ENCODE measurements at places on chromosomes 1 and 21.

DNA sequence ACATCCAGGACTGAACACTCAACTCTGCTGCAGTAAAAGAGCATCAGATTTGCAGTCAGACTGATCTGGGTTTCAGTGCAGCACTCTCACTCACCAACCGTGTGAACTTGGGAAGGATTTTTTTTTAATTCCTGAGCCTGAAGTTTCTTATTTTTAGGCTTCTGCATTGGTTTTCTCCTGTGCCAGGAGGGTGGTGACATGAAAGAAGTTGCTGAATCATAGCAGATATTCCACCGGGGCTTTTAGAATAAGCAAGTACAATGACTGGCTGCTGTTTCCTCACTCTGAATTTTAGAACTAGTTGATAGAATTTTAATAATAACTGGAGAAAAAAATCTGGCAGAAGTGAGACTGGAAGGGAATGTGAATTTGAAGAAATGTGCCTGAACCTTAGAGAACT is 11.6 kb downstream of the ADAM30 start:
- no peak for DNase-seq

DNA sequence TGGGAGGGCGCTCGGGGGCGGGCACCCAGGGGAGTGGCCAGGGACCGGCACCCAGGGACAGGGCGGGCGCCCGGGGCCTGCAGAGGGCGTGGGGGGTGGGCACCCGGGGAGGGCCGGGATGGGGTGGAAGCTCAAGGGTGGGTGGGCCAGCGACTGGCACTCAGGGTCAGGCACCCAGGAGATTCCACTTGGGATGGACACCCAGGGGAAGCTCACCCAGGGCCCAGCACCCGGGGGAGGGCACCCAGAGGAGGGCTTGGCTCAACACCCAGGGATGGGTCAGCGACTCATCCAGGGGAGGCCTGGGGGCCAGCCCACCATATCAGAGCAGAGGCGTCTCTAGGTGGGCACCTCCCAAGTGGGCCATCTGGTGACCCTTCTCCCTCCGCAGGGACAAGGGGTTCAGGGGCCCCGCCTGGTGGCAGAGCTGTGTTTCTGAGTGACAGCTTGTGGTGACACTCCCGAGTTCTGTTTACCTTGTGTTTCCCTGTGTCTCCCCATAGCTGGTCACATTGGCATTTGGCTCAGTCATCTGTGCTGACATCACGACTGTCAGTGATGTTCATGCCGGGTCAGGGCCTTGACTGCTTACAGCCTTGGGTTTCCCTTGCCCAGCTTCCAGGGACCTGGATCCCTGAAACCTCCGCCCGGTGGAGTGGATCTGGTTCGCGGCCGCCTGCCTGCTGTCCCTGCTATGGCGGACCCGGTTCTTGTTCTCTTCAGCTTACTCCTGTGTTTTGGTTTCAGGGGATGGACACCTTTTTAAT is 749 bp downstream of the IBA57 start:
- DNase-seq = no peak

DNA sequence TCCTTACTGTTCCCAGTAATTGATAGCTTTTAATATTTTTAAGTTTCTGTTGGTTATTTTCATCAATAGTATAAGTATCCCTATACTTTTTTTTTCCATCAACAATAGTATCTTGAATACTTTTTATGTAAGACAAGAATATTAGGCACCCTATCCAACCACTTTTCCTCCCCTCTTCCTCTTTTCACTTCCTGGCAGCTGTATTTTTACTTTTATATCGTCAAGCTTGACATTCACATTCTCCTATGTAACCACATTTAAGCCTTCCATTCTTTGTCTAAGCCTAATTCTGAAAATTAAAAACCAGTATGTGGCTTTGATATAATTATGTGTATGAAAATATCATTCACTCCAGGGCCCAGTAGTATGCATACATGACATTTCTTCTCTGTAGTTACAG is 9.3 kb downstream of the TMEM39B start:
- no peak for DNase-seq

- no peak for DNase-seq
Measured at GRCh38 chr1:31913968-31914367, 24.2 kb downstream of the PTP4A2 start.

GRCh38 chr1:151541752-151542151 is 1.6 kb downstream of the TUFT1 start:
- no peak for DNase-seq

DNA sequence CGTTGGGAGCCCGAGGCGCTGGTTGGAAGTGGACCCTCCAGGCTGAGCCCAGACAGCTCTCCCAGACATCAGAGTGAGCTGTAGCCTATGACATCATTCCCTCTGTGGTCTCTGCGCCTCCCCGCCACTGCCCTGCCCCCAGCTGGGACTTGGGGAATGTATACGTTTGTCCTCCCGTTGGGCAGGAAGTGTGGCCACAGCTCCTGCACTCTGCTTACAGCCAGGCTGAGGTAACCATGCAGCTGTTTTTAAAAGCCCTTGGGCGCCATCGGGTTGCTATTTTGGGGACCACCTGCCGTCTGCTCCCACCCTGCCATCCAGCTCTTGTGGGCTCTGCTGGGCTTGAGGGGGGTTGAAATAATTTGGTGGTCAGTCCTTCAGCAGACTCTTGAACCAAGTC is 7.8 kb downstream of the VASH2 start:
- DNase-seq = no peak

DNA sequence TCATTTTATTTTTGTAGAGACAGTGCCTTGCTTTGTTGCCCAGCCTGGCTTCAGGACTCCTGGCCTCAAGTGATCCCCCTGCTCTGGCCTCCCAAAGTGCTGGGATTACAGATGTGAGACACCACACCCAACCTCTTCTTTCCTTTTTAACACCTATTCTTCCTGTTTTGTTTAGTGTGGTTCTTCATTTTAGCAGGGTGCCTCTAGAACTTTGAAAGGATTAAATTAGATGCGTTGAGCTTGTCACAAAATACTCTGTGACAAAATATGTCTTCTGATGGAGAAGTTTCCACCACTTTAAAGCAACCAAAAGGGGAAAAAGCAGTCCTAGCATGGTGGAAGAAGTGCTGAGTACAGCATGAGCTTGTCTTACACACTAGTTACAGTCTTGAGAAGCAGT is 42.0 kb downstream of the CDC14A start:
- no peak for DNase-seq

DNA sequence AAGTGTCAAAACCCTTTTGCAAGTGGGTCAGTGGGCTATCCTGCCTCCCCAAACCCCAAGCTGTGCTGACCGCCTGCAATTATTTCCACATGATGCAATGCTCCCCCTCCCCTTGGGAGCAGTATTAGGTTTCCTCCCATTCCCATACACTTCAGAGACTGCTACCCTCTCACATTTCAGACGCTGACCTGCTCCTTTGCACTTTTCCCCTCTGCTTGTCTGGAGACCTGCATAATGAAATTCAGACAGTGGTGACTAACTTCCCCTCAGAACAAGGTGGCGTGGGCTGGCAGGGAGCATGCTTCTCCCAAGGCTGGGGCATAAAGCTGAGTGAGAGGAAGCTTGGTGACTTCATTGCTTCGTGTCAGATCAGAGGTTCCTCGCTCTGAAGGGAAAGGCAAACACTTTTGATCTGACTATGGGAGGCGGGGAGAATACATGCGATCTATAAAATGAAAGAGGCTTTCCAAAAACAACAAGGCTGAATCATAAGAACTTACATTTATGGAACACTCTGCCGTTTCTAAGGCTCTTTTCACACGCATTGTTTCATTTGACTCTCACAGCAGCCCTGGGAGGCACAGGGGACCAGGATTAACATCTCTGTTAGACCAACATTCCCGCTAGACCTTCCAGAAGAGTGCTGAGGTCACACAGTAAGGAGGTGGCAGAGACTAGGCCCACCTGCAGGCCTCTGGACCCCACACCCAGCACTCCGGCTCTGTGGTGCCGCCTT is 27.5 kb upstream of the ROR1 start:
- no peak for DNase-seq
